Stimulated activated CD8-positive, alpha-beta memory T cell treated with anti-CD3 and anti-CD28 coated beads, Interleukin-2, amount 100 ng/mL, for 1 hour (primary cell): ENCODE measurements at places on chromosomes 1 and 21.

DNA sequence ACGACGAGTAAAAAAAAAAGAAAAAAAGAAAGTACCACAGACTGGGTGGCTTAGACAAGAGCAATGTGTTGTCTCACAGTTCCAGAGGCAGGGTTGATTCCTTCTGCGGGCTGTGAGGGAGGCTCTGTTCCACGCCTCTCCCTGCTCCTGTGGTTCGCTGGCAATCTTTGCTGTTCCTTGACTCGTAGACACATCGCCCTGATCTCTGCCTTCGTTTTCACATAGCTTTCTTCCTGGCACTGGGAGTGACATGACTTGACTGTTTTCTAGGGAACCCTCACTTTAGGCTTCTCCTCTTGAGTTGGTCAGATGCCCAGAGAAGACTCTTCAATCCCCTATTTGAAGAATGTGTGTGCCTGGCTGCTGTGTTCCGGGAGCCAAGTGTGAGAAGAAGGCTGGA, 133.6 kb downstream of the TM2D1 start:
- no peak for DNase-seq

- DNase-seq, result no peak
Measured at GRCh38 chr21:39463308-39463707, 11.5 kb downstream of the SH3BGR start.

GRCh38 chr1:91830242-91831131, 55.5 kb downstream of the TGFBR3 start:
- DNase-seq, result no peak

- no peak for DNase-seq
Measured at GRCh38 chr1:96049759-96050409, 671.7 kb upstream of the PTBP2 start.

- no peak for DNase-seq
Measured at GRCh38 chr21:33703750-33704606, 61.7 kb downstream of the ITSN1 start.

DNA sequence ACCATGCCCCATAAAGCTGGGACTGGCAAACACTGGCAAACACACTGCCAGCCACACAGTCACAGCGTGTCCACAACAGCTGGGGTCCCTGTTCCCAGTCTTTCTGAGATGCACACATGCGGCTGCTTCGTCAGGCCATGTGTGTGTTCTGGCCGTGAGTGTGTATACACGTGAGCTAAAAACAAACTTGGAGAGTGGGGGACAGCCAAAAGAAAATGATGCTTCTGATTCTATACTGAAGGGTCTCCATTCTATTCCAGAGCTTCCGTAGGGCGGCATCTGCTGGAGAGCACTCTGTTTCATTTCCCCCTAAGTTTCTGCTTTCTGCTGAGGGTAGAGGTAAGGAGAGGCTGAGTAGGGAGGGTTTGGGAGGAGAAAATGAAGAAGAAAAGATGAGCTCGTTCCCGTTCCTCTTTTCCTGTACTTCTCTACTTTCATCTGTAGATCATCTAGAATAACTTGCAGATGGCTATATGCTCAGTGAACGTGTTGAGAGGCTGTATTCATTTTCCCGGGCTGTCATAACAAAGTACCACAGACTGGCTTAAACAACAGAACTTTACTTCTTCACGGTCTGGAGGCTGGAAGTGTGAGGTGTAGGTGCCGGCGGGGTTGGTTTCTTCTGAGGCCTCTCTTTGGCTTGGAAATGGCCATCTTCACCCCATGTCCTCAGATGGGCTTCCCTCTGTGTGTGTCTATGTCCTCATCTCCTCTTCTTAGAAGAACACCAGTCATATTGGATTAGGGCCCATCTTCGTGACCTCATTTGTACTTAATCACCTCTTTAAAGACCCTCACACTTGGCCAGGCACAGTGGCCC, 151.6 kb downstream of the TOMM20 start:
- DNase-seq, result no peak

DNA sequence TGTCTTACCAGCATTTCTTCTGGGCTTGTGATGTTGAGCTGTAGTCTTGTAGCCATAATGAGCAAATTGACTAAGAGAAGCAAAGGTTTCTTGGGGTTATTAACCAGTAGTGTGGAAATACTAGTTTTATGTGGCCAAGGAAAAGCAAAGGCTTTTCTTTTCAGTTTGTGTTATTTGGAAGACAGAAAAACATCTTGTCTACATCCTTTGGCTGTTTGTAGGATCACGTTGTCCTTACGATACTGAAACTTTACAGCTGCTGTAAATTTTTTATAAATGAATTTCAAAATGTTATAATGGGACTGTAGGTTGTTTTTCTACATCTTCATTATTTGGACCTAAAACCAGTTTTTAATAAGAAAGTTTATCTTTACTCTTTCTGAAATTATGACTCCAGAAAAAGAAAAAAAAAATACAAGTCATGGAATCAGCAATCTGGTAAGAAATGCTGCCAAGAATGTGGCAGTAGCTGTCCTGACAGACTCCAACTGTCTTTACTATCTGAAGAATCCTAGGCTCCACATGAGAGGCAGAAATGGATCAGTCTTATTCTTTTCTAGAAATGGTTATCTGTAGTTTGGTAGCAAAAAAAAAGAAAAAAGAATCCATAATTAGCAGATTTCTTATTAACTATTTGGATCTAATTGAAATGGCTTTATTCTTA, 41.6 kb upstream of the QSOX1 start:
- DNase-seq, result no peak

DNA sequence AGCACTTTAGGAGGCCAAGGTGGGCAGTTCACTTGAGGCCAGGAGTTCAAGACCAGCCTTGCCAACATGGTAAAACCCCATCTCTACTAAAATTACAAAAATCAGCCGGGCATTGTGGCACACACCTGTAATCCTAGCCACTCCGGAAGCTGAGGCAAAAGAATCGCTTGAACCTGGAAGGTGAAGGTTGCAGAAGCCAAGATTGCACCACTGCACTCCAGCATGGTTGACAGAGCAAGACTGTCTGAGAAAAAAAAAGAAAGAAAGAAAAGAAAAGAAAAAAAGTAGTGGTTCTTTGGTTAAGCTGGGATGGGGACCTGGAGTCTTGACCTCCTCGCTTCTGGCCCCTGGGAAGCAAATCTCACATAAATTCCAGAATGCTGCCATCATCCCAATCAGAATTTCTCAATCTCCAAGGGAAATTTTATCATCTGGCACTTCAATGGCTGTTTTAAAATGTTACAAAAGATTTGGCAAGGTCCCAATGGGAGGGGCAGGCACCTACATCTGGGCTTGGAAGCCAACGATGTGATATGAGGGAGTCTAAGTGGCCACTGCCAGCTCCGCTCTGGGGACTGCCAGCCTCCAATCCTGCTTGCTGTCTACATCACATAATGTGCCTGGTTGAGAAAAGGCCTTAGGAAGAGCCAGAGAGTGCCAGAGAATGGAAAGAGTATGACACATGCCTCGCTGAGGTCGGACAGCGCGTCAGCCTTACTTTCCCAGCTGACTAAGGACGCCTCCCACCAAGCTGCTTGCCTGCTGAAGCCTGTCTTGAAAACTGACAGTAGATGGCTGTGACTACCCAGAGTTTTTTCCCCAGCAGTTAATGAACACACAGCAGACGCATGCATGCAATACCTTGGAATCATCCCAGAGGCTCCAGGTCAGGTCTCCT, 42.1 kb upstream of the SRP9 start:
- no peak for DNase-seq

DNA sequence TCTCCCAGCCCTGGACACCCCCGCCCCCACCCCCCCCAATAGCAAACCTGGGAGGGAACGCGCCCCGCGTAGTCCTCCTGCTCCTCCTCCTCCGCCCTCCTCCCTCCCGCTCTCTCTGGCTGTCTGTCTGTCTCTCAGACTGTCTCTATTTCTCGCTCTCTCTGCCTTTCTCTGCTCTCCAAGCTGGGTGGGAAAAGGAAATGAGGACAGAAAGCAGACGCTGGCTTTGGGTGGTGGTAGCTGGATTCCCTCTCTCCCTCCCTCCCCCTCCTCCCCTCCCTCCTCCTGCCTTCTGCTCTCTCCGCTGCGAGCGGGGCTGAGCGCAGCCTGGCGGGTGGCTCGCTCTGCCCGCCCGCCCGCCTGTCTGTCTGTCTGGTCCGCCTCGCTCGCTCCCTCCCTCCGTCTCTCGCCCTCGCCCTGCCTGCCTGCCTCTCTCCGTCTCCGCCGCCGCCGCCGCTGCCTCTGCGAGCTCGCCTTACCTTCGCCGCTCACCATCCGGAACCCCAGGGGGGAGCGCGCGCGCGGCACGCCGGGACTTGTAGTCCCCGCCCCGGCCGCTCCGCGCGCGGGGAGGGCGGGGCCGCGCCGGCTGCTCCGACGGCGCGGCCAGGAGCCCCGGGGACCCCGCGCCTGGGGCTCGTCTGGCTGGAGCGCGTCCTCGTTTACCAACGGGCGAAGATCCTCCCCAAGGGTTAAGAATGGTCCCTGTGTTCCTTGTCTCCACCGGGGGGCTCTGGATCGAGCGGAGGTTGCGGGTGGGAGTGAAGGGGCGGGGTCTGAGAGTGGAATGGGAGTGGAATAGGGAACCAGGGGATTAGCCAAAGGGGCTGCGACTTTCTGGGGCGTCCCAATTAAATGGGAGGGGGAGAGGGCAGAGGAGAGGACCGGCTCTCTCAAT, at the start of gene AHDC1:
AHDC1 (minus strand) TSS at position 464 of the 898 bp plus-strand sequence. CDS start 52,029 bp downstream, outside the sequence.
- DNase-seq, result peak; percentile 80

- DNase-seq, result no peak
Measured at GRCh38 chr1:22582661-22583635, 19.7 kb downstream of the EPHA8 start.

DNA sequence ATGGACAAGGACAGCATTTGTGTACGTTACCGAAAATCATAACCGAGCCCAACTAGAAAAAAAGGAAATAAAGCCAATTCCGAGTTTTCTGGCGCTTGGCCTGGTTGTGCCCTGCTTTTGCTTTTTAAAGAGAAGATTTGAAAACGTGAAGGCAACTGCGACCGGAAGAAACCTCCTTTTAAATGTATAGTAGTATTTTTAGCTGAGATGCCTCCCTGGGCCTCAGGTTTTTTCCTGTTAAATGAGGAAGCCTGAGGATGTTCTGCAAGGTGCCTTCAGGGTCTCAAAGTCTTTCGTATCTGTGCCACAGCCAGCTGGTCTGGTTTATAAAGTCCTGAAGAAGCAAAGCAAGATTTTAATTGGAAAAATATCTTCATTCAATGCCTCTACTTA, 371 bp upstream of the ODF2L start:
- DNase-seq, result no peak

DNA sequence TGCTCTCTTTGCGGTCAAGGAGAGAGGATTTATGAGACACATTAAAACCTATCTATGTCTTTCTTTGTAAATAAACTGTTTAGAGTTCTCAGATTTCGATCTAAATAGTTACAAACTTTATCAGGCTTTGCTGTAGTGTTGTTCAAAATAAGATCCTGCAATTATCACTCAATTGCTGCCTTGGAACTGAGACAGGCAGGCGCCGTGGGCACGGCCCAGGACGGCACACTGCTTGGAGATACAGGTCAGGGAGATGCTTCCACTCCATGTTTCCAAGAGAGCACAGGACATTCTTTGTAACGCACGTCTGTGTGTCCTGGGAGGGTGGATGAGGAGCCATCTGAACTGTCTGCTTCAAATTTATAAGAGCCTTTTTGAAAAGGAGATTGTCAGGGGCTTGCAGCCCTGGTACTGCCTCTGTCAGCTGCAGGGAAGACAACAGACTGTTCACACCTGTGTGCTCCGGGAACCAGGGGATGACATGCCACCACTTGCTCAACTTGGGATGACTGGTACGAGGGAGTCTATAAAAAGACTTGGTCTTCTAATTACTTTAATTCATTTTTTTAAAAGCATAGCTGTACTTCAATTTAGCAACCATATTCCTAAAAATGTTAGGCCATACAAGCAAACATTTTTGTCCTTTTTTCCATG, 472.9 kb upstream of the RUNX1 start:
- DNase-seq, result no peak

DNA sequence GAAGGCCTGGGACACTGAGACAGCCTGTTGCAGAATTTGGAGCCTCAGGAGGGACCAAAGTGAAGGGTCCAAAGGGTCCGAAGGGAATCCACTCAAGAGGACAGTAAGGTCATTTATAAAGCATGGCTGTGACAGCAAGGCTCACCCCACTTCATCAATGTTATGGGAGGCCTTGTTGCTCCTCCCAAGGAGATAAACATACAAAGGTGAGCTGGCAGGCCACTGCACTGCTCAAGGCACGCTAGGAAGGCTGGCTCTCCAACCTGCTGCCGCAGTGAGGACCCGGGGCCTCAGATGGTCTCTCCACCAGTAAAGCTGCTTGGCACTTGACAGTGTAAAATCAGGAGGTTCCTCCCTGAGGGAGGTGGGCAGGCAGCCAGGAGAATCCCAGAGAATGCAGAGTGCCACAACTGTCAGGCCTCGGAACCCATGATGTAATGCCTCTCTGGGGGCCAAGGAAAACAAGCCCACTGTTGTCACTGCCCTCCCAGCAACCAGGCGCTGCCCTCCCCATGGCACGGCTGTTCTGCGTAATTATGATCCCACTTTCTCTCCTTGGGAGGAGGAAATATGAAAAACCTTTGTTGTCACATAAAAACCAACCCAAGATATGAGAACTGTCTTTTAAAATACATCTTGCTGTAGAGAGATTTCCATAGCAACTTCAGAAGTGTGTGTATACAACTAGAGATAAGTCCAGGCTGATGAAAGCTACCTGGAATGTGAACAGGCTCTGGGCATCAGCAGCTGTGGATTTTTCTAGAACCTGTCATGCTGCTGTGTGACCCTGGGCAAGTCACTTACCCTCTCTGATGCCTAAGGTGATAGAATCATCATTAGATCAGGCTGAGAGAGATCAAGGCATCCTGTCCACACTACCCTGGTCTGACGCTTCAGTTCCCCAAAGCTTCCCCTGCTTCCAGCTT, 102.5 kb downstream of the KCNN3 start:
- DNase-seq, result no peak

DNA sequence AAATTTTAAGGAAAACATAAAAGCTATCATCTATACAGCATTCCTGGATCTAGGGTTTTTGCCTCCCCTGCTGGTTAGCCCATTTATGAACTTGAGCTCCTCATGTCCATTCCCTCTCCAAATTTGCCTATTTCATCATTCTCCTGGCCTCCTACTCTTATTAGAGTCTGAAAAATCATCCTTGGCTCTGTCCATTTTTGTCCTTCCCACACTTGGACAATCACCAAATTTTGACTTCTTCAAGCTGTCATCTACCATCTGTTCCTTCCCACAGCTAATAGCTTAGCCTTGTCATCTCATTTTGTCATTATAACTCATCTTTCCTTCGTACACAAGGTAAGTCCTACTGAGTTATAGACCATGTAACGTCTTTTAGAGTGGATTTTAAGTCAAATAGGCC, 2.2 kb upstream of the HENMT1 start:
- DNase-seq, result no peak

DNA sequence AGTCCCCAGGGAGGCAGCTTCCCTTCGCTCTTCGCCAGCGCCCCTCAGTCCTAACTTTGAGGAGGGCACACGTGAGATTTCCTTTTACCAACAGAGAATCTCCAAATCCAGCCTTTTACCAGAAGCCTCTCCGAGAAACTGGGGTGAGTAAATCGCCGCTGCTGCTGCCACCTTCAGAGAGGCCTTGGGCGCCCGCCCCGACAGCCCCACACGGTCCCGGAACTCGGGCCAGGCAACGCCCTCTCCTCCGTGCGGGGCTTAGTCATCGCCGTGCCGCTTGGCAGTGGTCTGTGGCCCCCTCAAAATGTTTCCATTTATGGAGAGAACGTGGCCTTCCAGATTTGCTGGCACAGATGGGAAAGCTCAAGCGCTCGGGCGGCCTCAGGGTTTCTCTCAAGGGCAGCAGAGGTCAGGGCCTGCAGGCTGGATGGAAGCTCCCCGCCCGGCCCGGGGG, 41.4 kb upstream of the COL6A2 start:
- DNase-seq, result no peak

- DNase-seq, result no peak
Measured at GRCh38 chr1:60762911-60763310, 319.4 kb upstream of the NFIA start.

GRCh38 chr1:77412820-77413530, 131.2 kb downstream of the AK5 start:
- no peak for DNase-seq

GRCh38 chr1:59199719-59200376, 97.0 kb upstream of the FGGY start:
- DNase-seq, result no peak
